Activated T-helper 2 cell treated with anti-CD3 and anti-CD28 coated beads, Interferon-gamma antibody, Interleukin-2, Interleukin-4, amounts not matched to agents 10 μg/mL and 5 μg/mL and 100 μg/mL, durations not matched to agents 14 hours and 24 hours and 36 hours (primary cell): ENCODE measurements at places on chromosomes 1 and 21. TPM values are rescaled to one million over a fixed set of nuclear protein-coding genes. Genes with fewer than 3 reads are reported as not detected.
A peak's percentile ranks its signal among the peaks of the same experiment; 100 is the strongest.

GRCh38 chr1:76669624-76670315, 197.5 kb upstream of the ST6GALNAC5 start:
- DNase-seq: no peak
- no peaks in the 10 kb centered on the region for H3K27me3 ChIP-seq
- H3K4me3 ChIP-seq: no peak overlapping the region

- H3K4me3 ChIP-seq: no peak overlapping the region
- no peak for DNase-seq
- H3K36me3 ChIP-seq: peaks cover 11% of the 10 kb centered on the region
- H3K27ac ChIP-seq: no peak overlapping the region
- H3K4me1 ChIP-seq: peaks cover 20% of the 10 kb centered on the region
- no peaks in the 10 kb centered on the region for H3K27me3 ChIP-seq
Observed at GRCh38 chr1:193187114-193187513, 701 bp upstream of the B3GALT2 start.

DNA sequence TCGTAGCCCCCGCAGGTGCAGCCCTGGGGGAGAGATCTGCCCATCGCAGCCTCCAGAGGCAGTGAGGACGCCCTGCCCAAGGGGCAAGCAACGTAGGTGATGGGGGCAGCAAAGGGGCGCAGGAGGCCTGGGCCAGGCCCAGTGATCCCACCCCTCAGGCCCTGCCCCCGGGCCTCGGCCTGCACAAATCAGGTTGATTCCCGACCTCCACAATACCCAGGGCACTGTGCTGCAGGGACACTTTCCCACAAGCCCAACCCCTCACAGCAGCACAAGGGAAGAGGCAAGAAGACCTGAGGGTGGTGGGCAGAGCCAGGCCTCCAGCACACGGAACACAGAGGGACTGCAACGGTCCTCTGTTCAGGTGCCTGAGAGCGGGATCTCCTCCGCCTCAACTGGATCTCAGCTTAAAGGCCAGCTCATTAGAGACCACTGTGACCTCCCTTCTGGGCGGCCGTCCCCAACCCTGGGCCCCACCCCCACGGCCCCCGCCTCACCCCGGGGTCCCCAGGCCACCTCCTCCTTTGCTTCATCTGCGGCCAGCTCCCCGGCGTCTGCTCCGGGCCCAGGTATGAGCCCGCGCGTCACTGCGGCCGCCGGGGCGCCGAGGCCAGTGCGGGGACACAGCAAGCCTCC, 812 bp upstream of the ARF1 start:
- peak overlapping the region; percentile 70 for H3K27ac ChIP-seq
- H3K27me3 ChIP-seq: no peaks in the 10 kb centered on the region
- no peak for DNase-seq
- peaks cover 32% of the 10 kb centered on the region for H3K36me3 ChIP-seq

Gene PINK1
- total RNA-seq: 3.8 and 4.7 TPM in 2 replicates

DNA sequence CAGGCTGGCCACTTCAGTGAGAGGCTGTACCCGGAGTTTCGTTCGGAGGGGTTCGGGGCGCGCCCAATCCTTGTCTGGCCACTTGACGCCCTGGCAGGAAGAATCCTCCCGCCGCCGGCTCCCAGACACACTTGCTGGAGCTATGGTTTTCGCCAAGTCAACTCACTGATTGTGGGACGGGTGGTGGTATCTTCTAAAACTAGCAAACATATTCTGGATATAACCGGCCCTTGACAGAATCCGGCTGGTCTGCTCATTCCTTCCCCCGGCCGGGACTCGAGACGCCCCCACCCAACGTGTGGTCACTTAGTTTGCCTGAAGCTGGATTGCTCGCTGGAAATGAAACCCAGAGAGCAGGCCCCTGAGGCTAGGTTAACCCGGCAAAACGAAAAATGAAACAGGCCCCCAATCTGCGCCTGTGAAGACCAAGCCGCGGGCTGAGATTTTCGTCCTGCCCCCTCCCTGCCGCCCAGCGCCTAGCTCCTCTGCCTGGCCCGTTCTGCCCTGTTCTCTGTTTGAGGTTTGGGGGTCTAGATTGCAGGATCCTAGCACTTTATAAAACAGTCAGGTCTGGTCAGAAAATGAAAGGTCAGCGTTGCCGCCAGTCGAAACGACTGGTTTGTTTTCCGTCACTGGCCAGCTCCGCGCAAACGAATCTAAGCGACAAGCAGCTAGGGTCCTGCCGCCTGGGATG, 4.6 kb downstream of the GFI1 start:
- H3K4me3 ChIP-seq: peak overlapping the region; percentile 99
- H3K4me1 ChIP-seq: peaks cover 41% of the 10 kb centered on the region
- peak; percentile 12 for DNase-seq
- H3K27ac ChIP-seq: peak overlapping the region; percentile 89
- H3K36me3 ChIP-seq: peaks cover 75% of the 10 kb centered on the region
- H3K27me3 ChIP-seq: no peaks in the 10 kb centered on the region

- H3K27ac ChIP-seq: no peak overlapping the region
- H3K4me3 ChIP-seq: no peak overlapping the region
- DNase-seq: no peak
Observed at GRCh38 chr1:87707411-87707810, 378.7 kb downstream of the LMO4 start.

Gene GART
- 197 and 199 TPM in 2 replicates for total RNA-seq

GRCh38 chr1:111220302-111220890, 7.1 kb upstream of the CHI3L2 start:
- DNase-seq: no peak
- H3K27ac ChIP-seq: peak overlapping the region; percentile 93
- H3K27me3 ChIP-seq: no peaks in the 10 kb centered on the region
- peaks cover 86% of the 10 kb centered on the region for H3K4me1 ChIP-seq
- peaks cover 3% of the 10 kb centered on the region for H3K36me3 ChIP-seq

- H3K27me3 ChIP-seq: no peaks in the 10 kb centered on the region
- H3K4me3 ChIP-seq: no peak overlapping the region
- H3K4me1 ChIP-seq: no peaks in the 10 kb centered on the region
- no peaks in the 10 kb centered on the region for H3K36me3 ChIP-seq
- H3K27ac ChIP-seq: no peak overlapping the region
Observed at GRCh38 chr21:16125274-16125673, 395.5 kb downstream of the USP25 start.

Gene PADI4
- not detected in 2 replicates for total RNA-seq

DNA sequence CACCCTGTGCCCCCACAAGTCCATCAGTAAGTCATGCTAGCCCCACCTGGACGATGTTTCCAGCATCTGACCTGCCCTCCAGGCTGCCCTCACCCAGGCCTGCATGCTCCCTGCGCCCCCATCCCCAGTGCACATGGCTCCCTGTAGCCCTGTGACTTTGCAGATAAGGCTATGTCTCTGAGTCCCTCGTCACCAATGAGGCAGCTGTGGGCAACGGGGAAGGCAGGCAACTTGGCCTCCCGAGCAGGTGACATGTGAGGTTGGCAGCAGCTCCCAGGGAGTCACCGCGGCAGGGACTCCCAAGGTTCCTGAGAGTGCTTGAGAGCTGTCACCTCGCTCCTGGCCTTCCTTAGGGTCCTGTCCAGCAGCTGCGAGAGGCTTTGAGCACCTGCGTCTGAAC, 32.4 kb upstream of the AGPAT3 start:
- H3K27me3 ChIP-seq: peaks cover 26% of the 10 kb centered on the region
- H3K36me3 ChIP-seq: no peaks in the 10 kb centered on the region
- no peak overlapping the region for H3K27ac ChIP-seq
- no peak for DNase-seq
- peaks cover 12% of the 10 kb centered on the region for H3K4me1 ChIP-seq

- no peak for DNase-seq
- no peak overlapping the region for H3K4me3 ChIP-seq
- no peaks in the 10 kb centered on the region for H3K36me3 ChIP-seq
- H3K4me1 ChIP-seq: no peaks in the 10 kb centered on the region
Observed at GRCh38 chr1:29516063-29516820, 279.9 kb downstream of the PTPRU start.

Gene ALG14
- 2.4 and 3.1 TPM in 2 replicates for total RNA-seq

Gene ITLN2
- total RNA-seq: not detected in 2 replicates

DNA sequence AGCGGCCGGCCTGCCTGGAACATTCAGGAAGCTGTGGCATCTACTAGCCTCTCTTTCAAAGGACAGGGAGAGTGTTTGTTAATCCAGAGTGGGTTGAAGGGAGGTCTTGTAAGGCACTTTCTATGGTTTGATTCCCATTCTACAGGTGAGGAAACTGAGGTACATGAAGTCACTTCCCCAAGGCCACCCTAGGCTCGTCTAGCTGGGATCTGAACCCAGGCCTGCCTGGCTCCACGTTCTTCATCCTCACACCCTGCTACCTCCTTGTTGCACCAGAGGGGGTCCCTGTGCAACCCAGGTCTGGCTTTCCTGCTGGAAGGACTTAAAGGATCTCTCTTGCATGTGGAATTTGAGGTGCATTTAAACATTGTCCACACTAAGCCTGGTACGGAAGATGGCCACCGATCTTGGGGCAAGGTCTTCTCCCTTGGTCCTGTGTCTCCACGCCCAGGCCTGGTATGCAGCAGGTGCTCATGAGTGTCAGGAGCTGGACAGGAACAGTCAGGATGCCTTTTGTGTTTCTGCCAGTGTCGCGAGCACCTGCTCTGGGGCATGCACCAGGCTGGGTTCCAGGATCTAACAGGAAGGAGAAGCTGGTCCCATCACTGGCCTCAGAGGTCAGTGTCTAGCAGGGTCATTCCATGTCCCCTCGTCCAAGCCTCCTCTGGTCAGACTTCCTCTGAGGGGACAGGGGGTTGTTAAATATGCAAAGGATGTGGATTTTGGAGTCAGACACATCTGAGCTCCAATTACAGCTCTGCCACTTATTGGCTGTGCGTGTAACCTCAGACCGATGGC, 103.2 kb upstream of the RUNX3 start:
- no peak for DNase-seq
- no peaks in the 10 kb centered on the region for H3K27me3 ChIP-seq
- H3K4me3 ChIP-seq: peak overlapping the region; percentile 52
- H3K4me1 ChIP-seq: peaks cover 69% of the 10 kb centered on the region

Gene SUSD4
- total RNA-seq: 0.18 and 0.34 TPM in 2 replicates

Gene FMOD
- 4.0 and 5.4 TPM in 2 replicates for total RNA-seq

Gene TRIM63
- not detected in 2 replicates for total RNA-seq

- H3K27ac ChIP-seq: no peak overlapping the region
- no peaks in the 10 kb centered on the region for H3K27me3 ChIP-seq
- peaks cover 9% of the 10 kb centered on the region for H3K4me1 ChIP-seq
Observed at GRCh38 chr21:45468971-45469272, 64.0 kb downstream of the COL18A1 start.

- no peak overlapping the region for H3K27ac ChIP-seq
- H3K27me3 ChIP-seq: peaks cover 8% of the 10 kb centered on the region
- H3K36me3 ChIP-seq: no peaks in the 10 kb centered on the region
Observed at GRCh38 chr1:186617926-186618325, 62.3 kb downstream of the PTGS2 start.

Gene ERICH3
- not detected in 2 replicates for total RNA-seq

Gene PPFIA4
- 33.4 and 35.1 TPM in 2 replicates for total RNA-seq

Gene EPHA8
- total RNA-seq: not detected in 2 replicates

Gene RNU1-2
- 2,033 and 2,369 TPM in 2 replicates for total RNA-seq

DNA sequence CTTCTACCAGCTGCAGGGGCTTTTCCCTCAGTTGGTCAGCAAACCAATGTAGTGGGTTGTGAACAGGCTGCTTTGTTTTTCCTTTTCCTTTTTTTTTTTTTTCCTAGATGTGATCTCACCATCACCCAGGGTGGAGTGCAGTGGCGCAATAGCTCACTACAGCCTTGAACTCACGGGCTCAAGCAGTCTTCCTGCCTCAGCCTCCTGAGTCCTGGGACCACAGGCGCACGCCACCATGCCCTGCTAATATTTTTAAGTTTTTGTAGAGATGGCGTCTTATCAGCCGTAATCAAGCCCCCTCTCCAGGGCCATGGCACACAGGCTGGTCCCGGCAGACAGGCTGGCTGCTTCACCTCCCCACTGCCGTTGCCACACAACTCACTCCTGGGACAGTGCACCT, 3.4 kb upstream of the TRIM11 start:
- H3K27ac ChIP-seq: no peak overlapping the region
- no peak for DNase-seq
- no peaks in the 10 kb centered on the region for H3K27me3 ChIP-seq
- peaks cover 14% of the 10 kb centered on the region for H3K36me3 ChIP-seq
- peaks cover 10% of the 10 kb centered on the region for H3K4me1 ChIP-seq
- H3K4me3 ChIP-seq: peak overlapping the region; percentile 5

DNA sequence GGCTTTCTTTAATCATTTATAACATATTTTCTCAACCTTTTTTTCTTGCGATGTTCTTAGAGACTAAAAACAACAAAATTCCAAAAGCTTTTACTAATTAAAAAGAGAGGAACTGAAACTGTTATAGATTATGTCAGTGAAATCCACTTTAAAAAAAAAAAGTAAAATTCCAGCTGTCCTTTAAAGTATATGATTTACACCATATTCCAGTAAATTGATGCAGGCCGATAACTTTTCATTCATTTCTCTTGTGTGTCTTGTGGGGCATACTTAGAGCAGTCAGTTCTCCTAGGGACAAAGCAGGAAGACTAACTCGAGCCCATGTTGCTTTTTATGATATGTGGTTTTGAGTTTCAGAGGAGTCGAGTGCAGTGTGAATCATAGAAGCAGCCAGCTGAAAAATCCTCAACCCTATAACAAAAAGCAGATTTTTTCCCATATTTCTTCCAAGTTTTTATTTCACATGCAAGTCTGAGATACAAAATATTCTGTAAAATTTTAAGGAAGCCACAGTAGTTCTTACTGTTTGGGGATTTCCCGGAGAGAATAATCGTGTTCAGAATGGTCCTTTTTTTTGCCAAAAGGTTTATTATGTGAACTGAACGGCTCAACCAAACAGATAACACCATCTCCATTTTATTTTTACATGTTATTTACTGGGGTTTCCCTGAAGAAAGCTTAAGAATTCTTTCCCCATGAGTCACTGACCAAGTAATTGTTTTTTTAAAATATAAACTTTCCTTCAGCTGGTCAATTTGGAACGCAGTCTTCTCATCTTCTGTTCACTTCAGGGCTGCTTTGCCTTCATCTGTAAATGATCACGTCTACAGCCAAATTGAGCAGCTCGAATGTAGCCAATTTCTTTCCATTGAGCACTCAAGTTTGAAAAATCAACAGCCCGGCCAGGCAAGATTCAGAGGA, 77.0 kb upstream of the C1orf105 start:
- H3K4me1 ChIP-seq: peaks cover 52% of the 10 kb centered on the region
- H3K36me3 ChIP-seq: peaks cover 21% of the 10 kb centered on the region
- H3K27me3 ChIP-seq: no peaks in the 10 kb centered on the region
- H3K27ac ChIP-seq: peak overlapping the region; percentile 3
